Islet precursor cell (in vitro differentiated cells): ENCODE measurements at places on chromosomes 1 and 21.

DNA sequence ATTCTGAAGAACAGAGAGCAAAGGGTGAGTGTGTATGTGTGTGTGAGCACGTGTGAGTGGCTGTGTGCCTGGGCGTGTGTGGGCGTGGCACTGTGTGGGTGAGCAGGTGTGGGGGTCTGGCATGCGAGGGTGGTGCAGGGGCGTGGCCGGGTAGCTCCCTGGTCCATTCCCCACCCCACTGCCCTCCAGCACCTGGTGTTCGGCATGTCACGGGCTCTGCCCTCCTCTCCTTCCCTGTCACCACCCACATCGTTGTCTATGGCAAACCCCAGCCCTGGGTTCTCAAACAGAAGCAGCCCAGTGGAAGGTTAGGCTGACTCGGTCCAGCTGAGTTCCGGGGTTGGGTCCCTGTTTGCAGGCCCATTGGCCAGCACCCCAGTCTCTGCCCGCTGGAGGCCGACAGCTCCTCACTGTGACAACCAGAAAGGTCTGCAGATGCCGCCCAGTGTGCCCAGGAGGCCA, 39.8 kb downstream of the UBE2G2 start:
- peak; percentile 51 for DNase-seq

GRCh38 chr1:180507795-180508724, 5.7 kb upstream of the ACBD6 start:
- no peak for DNase-seq

- DNase-seq, result peak; percentile 96
Measured at GRCh38 chr1:29688471-29689365, 452.4 kb downstream of the PTPRU start.

- DNase-seq, result no peak
Measured at GRCh38 chr1:17113963-17114362, 5.3 kb downstream of the PADI2 start.

DNA sequence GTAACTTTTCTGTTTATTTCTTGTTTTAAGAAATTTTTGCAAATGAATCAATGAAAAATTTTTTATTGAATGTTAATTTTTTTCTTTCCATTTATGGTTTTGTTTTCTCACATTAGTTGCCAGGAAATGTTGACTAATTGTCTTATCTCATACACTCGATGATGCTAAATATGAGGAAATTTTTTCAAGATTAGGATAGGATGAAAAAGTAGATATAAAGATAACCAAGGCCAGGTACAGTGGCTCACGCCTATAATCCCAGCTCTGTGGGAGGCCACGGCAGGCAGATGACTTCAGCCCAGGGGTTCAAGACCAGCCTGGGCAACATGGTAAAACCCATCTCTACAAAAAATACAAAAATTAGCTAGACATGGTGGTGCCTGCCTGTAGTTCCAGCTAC, 12.6 kb downstream of the LAX1 start:
- no peak for DNase-seq

DNA sequence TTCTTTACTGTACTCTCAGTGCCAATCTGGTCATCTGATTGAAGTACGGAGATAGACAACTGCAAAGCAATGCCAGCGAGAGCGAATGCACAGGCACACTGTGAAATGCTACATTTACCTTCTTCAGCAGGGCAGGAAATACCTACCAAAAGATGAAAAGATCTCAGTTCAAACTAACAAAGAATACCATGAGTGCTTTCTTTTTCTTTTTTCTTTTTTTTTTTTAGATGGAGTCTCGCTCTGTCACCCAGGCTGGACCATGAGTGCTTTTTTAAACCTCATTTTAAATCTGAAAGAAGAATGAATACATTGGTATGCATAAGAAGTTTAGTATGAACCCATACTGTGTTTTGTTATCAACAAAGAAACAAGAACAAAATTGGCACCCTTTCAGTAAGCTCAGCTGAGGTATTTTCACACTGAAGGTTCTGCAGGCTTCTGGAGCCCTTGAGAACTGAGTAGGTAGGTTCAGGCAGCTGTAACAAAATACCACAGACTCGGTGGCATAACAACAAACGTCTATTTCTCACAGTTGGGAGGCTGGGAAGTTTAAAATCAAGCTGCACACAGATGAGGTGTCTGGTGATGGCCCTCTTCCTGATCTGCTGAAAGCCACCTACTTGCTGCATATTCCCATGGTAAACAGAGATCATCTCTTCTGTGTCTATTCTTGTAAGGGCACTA, 1.7 kb upstream of the CHI3L2 start:
- DNase-seq, result no peak

DNA sequence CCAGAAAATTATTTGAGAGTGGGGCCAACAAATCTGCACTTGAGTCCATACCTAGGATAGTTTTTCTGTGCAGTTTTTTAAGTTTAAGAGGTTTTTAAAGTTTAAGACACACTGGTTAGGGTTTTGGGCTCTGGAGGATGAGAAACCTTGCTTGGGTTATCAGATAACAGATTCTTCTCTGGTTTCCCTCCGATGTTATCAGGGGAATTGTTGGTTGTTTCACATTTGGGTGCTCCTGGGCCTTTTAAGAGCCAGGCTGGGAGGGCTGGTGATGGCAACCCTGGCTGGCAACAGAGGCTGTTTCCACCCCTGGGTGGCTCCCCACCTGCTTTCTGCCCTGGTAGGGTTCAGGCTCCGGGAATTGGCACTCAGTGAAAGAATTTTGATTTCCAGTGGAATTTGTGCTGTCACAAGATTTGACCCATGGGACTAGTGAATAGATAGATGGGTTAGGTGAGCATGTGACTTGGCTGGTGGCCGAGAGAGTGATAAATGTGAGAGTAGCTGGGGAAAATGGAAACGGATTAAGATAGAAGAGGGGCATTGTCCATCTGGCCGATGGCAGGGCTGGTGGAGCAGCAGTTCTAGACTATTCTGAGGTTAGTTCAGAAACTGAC, 14.8 kb downstream of the VANGL1 start:
- DNase-seq, result no peak

DNA sequence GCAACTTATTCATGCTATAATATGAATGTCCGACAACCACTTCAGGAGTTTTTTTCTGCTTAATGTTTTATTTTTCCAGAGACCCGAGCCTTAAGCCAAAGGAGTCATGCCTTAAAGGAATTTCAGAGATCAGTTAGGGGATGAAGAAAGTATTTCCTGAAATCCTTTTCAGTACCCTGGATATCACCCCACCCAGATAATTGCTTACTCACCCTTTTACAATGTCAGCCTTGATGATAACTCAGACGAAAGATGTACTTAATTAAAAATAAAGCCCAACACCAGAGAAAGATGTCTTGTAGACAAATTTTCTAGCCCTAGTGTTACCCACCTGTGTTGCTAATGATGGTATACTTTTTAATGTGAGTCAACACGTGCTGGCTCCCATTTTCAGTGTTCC, 124.1 kb downstream of the XCL2 start:
- DNase-seq, result no peak

DNA sequence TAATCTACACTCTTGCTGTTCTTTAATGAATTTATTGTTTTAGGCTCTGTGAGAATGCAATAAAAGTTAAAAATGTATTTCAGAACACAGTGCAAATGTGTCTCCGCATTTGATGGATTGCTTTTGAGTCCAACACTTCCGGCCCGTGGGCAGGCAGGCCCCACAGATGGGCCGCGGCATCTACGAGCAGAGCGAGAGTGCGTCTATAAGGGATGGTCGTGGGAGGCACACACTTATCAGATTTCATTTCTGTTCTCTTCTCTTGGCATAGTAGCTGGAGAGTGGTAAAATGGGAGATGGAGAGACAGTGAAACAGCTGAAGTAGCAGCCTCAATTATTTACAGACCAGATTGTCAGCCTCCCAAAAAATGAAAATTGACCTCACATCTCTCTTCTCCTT, 134.2 kb downstream of the NAV1 start:
- no peak for DNase-seq

DNA sequence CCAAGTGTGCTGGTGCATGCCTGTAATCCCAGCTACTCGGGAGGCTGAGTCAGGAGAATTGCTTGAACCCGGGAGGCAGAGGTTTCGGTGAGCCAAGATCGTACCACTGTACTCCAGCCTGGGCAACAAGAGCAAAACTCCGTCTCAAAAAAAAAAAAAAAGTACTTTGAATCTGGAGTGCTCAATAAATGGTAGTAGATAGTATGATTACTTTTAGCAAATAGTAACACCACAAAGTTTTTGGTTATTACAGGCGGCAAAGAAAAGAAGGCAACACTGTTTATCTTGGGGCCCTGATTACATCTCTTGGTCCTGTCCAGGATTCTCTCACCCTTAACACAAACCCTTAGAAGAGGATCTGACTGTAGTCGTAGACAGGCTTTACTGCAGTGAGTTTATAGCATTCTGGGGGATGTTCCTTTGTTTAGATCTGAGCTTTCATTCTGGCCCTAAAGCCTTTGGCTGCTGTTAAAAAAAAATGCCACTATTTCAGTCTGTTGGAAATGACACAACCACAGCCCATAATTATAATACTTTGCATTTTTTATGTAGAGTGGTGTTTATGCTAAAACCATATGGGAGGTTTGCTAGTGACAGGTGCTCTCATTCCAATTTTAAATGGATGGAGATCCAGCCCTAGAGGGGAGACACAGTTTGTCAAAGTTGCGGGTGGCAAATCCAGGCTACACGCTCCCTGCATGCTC, 79.7 kb upstream of the SLC2A1 start:
- no peak for DNase-seq

DNA sequence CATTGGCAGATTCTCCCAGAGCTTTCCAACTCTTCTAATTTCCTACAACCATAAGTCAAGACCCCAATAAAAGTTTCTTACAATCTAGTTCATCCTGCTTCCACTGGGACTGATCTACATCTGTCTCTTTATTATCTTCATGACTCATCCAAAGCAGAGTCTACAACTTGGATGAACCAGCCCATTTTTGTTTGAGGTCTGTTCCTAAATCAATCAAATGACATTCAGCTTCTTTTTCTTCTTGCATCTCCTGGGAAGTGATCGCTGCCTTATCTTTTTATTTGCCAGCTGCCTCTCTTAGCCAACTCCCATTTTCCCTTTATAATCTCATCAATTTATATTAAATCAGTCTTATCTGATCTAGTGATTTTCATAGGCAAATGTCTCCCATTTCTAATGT, 105.6 kb downstream of the ERG start:
- no peak for DNase-seq

DNA sequence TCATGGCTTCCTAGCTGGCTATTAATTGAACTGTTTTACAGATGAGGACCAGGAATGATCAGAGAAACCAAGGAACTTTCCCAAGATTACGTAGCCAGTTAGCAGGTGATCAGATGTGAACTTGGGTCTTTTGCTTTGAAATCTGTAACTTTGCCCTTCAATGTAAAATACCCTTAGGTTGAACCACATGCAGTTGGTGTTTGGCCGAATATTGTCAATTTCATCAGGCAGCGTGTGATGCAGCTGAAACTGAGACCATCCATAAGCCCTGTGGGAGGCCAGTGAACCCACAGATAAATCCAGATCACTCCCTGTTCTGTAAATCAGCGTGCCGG, 150.8 kb downstream of the ETS2 start:
- DNase-seq, result no peak

DNA sequence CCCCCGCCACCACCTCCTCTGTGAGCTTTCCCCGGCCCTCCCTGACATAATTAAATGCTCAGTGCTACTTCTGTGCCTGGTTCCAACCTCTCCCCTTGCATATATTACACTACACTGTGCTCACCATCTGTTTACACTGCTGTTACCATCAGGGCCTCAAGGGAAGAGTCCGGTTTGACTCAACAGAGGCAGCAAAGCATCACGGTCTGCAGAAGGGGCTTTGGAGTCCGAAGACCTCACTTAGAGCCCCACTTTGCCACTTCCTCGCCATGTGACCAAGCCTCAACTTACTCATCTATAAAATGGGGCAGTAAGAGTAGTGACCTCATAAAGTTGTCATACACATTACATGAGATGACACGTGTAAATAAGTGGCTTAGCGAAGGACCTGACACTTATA, 27.4 kb downstream of the KCNN3 start:
- DNase-seq, result no peak
